ENCODE measurements at places on chromosomes 5 and 9.

GRCh38 chr9:115106001-115106400, 12.0 kb downstream of the TNC start:
- DNase-seq = no peak

DNA sequence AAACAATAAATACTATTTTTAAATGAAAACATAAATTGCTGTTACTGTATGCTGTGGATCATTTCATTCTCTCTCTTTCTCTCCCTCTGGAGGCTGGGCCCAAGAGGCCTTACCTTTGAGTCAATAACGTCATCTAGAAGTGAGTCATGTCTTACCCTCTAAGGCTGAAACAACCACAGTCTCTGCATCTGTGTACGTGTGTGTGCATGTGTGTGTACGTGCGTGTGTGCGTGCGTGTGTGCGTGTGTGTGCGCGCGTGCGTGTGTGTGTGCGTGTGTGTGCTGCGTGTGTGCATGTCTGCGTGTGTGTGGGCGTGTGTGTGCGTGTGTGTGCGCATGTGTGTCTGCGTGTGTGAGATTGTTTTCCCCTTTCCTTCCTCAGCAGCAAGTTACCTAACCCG, 13.6 kb upstream of the IL17B start:
- DNase-seq = no peak

DNA sequence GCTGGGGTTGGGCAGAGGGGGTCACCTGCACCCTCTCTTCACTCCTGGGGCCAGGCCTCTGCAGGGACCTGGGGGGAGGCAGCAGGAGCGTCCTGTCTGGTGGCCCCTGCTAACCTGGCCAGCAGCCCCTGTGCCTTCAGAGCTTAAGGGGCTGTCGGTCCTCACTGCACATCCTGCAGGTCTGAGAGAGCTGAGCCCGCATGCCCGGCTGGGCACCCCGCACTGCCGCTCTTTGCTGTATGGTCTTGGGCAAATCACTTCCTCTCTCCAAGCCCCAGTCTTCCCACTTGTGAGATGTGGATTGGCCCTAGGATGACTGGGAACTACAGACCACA, 7.9 kb downstream of the FLT4 start:
- no peak for DNase-seq

DNA sequence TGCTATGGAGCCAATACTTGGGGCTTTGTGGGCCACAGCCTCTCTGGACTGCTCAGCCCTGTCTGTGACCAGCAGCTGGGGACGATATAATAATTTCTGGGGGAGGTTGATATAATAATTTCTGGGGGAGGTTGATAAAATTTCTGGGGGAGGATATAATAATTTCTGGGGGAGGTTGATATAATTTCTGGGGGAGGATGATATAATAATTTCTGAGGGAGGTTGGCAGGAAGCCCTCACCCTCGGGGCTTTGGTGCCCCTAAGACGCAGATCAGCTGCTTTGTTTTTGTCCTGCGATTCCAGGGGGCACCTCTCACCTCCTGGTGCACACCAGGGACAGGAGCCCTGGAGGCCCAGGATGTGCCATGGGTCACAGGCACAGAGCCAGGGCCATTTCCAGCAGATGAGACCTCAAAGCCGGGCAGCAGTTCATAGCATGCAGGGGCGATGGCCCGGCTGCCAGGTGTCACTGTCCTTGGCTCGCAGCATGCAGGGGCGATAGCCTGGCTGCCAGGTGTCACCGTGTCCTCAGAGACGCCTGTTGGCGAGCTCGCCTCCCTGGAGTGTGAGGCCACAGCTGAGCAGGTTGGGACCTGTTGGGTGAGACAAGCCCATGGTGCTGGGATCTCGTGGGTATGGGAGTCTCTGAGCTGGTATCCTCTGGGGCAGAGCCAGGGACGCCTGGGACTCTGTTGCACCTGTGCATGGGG, 3.8 kb upstream of the TOR4A start:
- no peak for DNase-seq

GRCh38 chr9:69816735-69817134, 3.9 kb upstream of the CFAP95 start:
- DNase-seq = no peak

DNA sequence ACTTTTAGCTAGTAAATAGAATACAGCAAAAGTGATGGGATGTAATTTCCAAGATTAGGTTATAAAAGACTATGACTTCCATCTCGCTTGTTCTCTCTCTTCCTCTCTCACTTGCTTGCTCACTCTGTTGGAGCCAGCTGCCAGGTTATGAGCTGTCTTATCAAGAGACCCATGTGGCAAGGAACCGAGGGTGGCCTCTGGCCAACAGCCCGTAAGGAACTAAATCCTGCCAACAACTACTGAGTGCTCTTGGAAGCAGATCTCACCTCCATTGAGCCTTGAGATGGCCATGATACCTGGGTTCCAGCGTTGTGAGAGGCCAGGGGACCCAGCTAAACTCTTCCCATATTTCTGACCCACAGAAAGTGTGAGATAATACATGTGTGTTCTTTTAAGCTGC, 636.1 kb downstream of the ACTL7B start:
- DNase-seq = no peak

- DNase-seq = no peak
These were observed 114.0 kb downstream of the ADAMTSL1 start for GRCh38 chr9:18588002-18588401.

GRCh38 chr9:129669946-129670345, 4.5 kb downstream of the PRRX2 start:
- DNase-seq = no peak

DNA sequence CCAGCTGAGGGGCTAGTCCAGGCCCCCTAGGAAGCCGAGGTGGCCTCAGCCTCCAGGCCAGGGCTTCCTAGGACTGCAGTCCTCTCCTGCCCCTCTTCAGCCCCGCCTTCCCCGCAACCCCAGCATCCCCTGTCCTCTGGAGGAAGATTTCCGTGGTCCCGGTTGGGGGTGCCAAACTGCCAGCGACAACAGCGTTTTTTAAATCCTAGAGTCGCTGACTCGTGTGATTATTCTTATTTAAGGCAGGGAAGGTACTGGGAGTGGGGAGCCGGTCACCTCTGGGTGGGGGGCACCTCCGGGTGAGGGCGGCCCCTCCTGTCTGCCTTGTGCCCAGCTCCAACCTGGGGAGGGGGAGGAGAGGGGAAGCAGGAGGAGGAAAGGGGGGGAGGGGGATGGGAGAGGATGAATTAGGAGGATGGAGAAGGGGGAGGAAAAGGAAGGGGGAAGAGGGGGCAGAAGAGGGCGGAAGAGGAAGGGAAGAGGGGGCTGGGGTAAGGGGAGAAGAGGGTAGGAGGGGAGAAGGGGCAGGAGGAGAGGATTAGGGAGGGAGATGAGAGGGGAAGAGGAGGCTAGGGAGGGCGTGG, 173.1 kb upstream of the IER5L start:
- no peak for DNase-seq

DNA sequence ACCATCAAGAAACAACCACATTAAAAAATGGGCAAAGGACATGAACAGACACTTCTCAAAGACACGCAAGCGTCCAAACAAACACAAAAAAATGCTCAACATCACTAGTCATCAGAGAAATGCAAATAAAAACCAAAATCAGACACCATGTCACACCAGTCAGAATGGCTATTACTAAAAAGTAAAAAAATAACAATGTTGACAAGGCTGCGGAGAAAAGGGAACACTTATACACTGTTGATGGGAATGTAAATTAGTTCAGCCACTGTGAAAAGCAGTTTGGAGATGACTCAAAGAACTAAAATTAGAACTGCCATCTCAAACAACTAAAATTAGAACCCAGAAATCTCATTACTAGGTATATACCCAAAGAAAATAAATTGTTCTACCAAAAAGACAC, 80.4 kb downstream of the CAAP1 start:
- no peak for DNase-seq

DNA sequence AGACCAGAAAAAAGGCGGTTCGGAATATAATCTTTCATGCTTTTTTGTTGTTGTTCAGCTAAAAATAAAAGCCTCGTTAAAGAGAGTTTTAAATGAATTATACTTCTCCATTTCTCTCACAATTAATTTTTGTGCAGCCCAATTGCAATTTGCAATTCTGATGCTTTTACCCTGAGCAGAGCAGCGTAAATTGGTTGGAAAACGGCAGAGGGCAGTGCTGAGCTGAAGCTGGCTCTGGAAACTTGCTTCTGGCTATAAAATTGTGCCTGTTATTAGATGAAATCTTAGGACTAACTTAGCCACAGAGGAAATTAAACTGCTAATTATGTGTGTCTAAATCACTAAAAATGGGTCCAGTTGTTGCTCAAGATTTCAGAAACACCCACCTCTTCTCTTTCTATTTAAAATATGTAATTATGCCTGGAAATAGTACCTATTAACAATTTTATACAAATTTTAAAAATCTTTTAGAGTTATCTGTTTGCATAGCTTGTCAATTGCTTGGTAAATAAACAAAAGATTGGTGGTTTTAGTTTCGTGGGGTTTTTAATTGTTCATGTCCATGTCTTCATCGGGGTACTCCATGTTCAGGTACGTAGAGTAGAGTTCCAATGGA, 441.8 kb upstream of the TLE4 start:
- DNase-seq = no peak

- DNase-seq = no peak
These were observed 1.8 kb upstream of the SELENOP start for GRCh38 chr5:42813533-42813932.

- DNase-seq = no peak
These were observed 160.7 kb upstream of the MEF2C start for GRCh38 chr5:89043676-89044075.

DNA sequence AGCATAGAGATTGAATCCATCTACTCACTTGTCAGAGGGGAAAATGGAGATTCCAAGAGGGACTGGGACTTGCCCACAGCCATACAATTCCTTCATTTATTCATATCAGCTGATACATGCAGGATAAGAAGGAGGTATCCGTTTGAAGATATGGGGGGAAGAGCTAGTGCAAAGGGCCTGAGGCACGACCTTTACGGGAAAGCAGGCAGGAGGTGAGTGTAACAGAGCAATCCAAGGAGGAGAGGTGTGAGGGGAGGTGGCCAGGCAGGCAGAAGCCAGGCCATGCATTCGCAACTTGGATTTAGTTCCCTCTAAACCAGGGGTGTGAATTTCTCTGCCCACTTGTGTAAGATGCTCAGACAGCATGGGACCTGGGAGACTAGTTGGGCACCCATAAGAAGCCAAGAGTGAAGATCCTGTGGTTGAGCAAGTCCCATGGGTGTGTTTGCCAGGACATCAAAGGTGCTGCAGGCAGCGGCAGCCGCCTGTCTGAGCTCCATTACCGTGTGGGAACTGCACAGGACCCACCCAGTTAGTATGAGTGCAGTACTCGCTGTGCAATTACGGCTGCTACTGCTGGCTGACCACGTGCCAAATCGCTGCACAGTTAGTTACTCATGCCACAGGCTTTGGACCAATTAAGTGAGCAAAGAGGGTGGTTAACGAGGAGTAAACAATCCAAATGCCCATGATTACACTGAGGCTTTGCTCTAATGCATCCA, 31.4 kb upstream of the FAT2 start:
- no peak for DNase-seq

DNA sequence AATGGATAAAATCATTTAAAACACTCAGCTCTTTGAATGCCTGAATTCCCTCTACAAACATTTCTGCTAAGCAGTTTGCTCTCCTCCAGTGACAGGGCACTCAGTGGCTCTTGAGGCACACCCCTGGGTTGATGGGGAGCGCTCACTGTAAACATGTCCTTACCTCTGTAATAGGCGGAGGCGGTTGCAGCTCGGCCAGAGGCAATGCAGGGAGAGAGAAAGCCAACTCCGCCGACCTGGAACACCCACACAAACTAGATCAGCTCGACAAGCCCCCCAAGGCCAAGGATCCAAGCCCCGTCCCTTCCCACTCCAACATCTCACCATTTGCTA, 329 bp downstream of the CDC23 start:
- no peak for DNase-seq

DNA sequence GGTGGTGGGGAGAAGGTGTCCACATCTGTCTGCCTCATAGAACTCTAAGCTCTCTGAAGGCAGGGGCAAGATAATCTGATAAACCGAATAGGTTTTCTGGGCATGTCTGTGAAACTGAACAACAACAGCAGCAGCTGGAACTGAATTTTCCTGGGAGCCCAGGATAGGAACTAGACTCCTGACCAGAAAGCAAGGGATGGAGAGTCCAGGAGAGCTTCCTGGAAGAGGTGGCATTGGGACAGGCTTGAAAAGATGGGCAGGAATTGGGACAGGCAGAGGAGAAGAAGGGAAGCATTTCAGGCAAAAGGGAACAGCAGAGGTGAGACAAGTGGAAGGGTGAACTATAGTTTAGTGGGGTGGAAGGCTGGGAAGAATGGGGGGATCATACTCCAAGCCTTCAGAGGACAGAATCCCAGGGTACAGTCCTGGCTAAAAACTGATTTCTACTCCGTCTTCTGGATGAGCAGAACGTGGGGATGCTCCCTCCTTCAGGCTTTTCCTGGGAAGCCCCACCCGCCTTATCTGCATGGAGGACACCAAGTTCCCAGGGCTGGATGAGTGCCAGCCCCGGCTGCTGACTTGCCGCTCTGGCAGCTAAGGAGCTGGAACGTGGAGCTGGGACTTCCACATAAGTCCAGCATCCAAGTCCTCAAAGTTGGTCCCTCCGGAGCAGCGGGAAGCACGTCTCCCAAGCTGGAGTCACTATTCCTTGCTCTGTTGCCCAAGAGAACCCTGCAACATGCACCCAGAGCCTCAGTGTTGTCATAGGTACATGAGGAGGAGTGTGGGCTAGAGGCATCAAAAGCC, 13.9 kb upstream of the KIF12 start:
- DNase-seq = no peak

- DNase-seq = no peak
These were observed 26.5 kb downstream of the WNK2 start for GRCh38 chr9:93210324-93210973.

GRCh38 chr5:169723103-169723831, 86.2 kb downstream of the DOCK2 start:
- no peak for DNase-seq

GRCh38 chr9:135810806-135811575, 96.4 kb downstream of the CAMSAP1 start:
- no peak for DNase-seq

GRCh38 chr5:5572010-5572865, 149.8 kb downstream of the ICE1 start:
- DNase-seq = no peak

- no peak for DNase-seq
These were observed 232.5 kb downstream of the PARP8 start for GRCh38 chr5:50898966-50899365.

DNA sequence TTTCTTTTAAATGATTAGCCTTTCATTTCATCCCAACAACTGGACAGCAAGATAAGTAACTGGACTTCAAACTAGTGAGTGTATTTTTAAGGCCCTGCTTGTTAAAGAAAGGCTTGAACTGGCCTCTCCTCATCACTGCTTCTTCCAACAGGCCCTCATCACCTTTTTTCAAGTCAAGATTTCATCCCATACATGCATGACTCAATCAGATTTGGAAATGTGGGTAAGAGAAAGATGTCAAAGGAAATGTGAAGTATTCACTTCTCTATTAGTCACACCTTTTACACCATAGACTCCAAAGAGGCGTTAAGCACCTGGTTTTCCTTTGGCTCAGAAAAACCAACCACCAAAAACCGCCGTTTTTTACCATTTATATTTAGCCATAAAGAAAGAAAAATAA, 4.9 kb downstream of the NR4A3 start:
- DNase-seq = no peak

- DNase-seq = no peak
These were observed 116.9 kb upstream of the CPEB4 start for GRCh38 chr5:173771121-173771724.

All from D721Med (cell line).